KBM-7 (cell line): ENCODE measurements at places on chromosomes 7 and 10.

DNA sequence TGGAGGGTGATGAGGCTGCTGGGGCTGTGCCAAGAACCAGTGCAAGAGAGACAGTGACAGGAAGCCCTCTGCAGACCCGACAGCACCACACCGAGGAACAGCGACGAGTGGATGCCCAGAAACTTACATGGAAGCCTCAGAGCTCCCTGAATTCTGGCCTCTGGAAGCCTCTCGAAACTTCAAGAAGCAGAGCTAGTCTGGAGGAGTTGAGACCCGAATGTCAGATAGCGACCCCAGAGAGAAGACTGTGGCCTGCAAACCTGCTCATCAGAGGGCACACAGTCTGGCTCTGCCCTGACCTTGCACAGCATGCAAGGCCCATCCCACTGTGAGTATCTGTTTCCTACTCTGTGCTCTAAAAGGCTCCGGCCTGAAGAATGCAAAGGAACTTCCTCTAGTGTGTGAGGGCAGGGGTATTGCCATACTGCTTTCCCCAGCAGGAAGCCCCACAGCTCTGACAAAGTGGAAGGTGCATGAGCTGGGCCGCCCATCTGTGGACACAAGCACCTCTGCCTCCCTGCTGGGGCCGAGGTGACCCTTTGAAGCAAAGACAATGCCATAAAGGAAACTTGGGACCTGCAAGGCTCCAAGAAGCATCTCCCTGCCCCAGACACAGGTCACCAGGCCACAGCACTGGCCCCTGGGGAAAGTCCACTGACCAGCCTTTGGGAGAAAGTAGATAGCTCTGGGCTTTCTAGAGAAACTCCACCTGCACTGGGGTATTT is 10.5 kb upstream of the C10orf71 start:
- no peak for DNase-seq

DNA sequence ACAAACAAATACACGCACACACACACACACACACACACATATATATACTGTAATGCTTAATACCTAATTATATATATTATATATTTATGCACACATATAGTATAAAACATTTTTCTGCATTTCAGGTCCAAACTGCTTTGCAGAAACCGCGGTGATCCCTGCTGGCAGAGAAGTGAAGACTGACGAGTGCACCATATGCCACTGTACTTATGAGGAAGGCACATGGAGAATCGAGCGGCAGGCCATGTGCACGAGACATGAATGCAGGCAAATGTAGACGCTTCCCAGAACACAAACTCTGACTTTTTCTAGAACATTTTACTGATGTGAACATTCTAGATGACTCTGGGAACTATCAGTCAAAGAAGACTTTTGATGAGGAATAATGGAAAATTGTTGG is 138.5 kb downstream of the VWC2 start:
- no peak for DNase-seq

DNA sequence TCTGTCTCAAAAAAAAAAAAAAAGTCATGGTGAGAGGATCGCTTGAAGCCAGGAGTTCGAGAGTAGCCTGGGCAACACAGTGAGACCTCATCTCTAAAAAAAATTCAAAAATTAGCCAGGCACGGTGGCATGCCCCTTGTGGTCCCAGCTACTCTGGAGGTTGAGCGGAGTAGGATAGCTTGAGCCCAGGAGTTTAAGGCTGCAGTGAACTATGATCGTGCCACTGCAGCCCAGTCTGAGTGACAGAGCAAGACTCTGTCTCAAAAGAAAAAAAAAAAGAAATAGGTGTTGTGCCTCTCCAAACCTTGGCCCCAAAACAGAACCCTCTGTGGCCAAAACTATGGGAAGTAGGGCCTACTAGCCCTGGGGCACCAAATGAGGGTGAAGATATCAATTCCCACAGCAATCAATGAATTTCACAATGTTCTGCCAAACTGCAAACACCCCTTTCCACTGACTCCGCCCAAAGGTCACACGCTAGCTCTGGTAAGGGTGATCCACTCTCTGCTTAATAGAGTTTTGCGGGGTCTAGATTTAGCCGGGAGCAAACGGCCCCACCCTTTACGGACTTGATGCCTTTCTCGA is 16.9 kb downstream of the SSC4D start:
- no peak for DNase-seq

GRCh38 chr10:9419757-9420156 is 1365.3 kb downstream of the GATA3 start:
- no peak for DNase-seq

DNA sequence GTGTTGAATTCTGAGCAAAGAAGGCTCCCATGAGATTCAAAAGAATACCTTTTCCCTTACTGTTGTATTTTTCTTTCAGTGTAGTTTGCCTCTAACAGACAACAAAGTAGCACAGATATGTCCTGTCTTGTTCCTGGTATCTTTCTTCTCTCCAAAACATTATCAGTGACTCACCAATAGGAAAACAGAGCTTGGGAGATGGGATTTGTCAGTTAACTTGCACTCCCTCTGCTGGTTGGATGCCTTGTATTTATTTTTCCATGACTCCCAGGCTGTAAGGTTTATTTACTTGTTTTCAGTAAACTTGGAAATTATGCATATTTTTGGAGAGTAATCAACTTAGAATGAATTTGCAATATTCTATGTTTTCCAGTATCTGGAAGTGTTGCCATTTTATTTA is 129.7 kb downstream of the SAMD9 start:
- DNase-seq, result peak; percentile 28

- DNase-seq, result no peak
Observed at GRCh38 chr10:78035933-78036583, 2.4 kb downstream of the RPS24 start.

- peak; percentile 7 for DNase-seq
Observed at GRCh38 chr7:113664867-113665266, 253.9 kb downstream of the PPP1R3A start.

- peak; percentile 57 for DNase-seq
Observed at GRCh38 chr10:91251430-91252056, 31.1 kb downstream of the PCGF5 start.

GRCh38 chr10:82943142-82943541 is 1068.1 kb downstream of the NRG3 start:
- DNase-seq, result no peak

GRCh38 chr10:15237351-15237750 is 68.9 kb upstream of the NMT2 start:
- no peak for DNase-seq

- no peak for DNase-seq
Observed at GRCh38 chr10:80413271-80413996, 5.1 kb downstream of the PRXL2A start.

GRCh38 chr7:73786588-73786987 is 16.5 kb upstream of the CLDN3 start:
- no peak for DNase-seq

GRCh38 chr10:104631946-104632345 is 9.1 kb upstream of the SORCS3 start:
- no peak for DNase-seq

GRCh38 chr7:82050792-82051191 is 280.9 kb upstream of the HGF start:
- DNase-seq, result no peak

DNA sequence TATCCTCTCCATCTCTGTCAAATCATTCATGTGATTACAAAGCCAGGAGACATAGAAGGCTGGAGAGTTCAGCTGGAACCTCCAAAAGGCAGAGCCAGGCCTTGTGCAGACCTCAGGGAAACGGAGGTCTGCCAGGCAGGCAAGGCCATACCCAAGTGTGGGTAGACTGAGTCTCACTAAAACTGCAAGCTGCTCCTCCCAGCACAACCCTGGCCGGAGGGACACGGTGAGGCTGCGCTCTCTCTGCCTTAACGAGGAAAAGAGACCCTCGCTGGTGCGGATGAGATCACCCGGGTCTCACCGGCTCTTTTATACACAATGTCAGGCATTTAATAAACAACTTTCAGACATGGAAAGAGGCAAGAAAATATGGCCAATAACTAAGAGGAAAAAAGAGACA is 66.1 kb upstream of the INPP5A start:
- DNase-seq, result no peak

- DNase-seq, result no peak
Observed at GRCh38 chr7:8382004-8382730, 51.2 kb upstream of the NXPH1 start.

DNA sequence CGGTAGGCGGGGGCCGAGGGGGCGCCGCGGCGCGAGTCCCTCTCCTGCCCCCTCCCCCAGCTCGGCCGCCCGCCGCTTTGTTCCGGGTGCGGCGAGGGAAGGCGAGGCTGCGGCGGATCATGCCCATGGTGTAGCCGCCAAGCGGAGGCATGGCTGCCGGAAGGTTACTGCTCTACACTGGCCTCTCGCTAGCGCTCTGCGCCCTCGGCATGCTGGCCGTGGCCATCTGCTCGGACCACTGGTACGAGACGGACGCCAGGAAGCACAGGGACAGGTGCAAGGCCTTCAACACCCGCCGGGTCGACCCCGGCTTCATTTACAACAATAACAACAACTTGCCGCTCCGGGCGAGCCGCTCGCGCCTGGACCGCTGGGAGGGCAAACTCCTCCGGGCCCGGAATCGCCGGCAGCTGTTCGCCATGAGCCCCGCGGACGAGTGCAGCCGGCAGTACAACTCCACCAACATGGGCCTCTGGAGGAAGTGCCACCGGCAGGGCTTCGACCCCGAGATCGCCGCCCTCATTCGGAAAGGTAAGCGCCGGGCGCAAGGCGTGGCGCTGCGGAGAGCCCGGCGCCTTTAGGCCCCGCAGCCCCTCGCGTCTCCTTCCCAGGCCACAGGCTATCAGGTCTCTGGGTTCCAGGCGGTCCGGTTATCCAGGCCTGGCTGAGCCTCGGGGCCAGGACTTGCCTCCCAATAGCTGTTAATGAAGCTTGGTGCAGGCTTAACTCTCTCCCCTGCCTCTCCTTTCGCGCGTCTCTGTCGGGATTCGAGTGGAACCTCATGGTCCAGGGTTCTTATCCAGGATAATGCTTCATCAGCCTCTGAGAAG is 513 bp downstream of the TMEM178B start:
- DNase-seq, result peak; percentile 24

GRCh38 chr7:112669306-112669705 is 120.9 kb downstream of the TMEM168 start:
- no peak for DNase-seq

- no peak for DNase-seq
Observed at GRCh38 chr10:130493021-130493420, 356.8 kb downstream of the GLRX3 start.

DNA sequence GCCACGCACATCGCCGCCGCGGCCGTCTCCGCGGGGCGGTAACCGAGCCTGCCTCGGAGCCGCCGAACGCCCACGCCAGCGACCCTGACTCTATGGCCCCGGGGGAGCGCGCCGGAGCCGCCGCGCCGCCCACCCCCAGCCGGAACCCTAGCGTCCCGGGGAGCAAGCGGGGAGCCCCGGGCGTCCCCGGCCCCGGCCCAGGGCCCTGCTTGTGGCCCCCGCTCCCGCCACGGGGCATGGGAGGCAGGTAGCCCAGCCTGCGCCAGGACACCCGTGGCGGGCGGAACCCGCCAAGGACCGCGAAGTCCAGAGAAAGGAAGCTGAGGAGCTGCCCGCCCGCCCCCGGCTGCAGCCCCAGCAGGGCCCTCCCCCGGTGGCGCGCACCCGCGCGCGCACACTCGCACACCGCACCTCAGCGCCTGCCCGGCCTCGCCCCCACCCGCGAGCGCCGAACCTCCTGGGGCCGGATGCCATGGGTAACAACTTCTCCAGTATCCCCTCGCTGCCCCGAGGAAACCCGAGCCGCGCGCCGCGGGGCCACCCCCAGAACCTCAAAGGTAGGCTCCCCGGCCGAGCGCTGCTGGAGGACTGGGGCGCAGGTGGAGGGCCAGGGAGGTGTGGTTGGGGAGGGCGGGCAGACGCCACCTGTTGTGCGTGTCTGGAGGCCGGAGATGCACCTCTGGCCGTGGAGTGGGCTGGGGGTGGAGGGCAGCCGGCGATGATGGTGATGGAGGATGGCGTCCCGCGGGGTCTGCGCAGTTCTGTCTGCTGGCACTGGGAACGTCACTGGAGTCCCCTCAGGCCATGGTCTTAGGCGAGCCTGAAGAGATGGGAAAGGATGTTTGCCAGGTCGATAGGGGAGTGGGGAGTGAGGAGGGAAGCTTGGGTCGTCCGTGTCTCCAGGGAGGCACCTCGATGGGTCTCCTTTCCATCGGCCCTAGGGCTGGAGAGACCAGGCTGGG is 692 bp downstream of the NEURL1 start:
- DNase-seq, result no peak

DNA sequence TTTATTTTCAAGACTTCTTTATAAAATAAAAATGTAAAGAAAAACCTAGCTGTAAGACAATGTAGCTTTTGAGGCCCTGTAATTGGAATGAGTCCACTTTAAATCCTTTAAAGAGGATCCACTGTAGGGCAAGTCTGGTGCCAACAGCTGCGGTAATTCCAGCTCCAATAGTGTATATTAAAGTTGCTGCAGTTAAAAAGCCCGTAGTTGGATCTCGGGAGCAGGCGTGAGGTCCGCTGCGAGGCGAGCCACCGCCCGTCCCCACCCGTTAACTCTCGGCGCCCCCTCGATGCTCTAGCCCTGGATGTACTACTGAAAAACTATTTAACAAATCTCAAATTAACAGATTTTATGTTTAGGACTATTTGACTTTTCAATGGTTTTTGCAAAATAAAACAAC is 414.7 kb upstream of the SEMA3C start:
- DNase-seq, result no peak

DNA sequence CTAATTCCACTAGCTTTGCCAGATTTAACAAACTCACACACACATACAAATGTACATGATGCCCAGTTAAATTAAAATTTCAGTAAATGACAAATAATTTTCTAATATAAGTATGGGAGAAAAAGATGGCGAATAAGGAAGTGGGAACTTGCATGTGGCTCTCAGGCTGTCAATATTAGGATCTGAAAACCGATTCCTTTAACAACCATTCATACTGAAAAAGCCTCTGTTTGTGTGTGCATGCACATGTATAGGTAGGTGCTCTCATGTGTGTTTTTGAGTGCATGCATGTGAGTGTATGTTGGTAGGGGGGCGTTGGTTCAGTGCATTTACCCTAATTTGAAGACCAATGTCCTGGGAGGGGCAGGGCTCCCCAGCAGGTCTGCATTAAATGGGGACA is 125.3 kb downstream of the HTR7 start:
- no peak for DNase-seq

- no peak for DNase-seq
Observed at GRCh38 chr7:33421429-33421828, 292.1 kb downstream of the BBS9 start.

DNA sequence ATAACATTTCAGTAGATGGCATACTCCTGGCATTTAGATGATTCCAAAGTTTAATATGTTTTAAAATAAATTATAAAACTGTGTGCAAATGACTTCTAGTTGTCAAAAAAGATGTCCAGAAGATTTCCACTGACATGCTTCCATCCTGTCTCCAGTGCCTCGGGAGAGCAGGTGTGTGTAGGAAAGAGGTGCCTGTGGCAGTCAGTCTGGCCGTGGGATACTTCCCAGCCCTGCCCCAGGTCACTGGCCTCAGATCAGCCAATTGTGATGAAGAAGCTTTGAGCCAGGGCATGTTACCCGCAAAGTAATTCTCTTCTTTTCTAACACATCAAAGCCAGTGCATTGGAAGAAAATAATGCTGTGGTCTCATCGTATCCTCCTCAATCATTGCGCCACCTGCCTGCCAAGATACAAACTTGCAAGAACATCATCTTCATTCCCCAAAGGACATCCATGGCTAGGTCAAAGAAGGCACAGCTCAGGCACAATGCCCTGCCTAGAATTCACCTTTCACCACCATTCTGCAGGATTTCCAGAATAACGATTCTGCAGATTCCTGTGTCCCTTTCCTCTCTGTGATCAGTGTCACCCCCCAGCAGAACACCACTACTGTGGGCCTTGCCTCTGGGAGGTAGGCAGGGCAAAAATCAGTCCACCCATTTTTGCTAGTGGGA is 6.3 kb upstream of the KCNMA1 start:
- peak; percentile 45 for DNase-seq
